ENCODE measurements at places on chromosomes 7 and 10.

DNA sequence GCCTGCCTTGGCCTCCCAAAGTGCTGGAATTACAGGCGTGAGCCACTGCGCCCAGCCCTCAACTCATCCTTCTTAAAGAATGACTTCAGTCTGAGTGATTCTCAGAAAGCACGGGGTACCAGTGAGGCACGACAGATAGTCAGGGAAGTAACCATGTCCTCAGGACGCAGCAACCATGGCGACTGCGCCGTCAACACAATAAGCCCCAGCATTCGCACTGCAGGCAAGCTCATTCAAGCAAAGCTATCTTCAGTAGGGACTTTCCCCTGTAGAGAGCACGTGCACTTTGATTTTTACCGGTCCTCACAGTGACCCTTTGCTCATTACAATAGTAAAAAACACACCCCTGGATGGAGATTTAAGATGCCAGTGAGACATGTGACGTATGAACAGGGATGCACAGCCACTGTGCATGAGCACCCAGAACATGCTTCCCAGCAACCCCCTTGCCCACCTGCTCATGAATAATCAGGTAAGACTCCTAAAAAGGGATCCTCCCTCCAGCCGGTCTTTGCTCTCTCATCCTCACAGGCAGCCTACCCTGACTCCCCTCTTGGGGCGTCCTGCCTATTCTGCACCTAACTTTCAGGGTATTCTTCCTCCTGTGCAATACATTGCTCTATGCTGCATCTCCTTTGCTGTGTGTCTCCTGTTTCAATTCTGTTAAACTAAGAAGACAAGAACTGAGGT, 9.1 kb downstream of the WDR86 start:
- DNase-seq: peak; percentile 76

- DNase-seq: no peak
These were observed 8.8 kb downstream of the ADAM8 start for GRCh38 chr10:133267829-133268228.

GRCh38 chr10:98242823-98243222, 25.2 kb downstream of the LOXL4 start:
- peak; percentile 33 for DNase-seq

GRCh38 chr7:149642589-149642988, 130.8 kb downstream of the ZNF467 start:
- DNase-seq: no peak

DNA sequence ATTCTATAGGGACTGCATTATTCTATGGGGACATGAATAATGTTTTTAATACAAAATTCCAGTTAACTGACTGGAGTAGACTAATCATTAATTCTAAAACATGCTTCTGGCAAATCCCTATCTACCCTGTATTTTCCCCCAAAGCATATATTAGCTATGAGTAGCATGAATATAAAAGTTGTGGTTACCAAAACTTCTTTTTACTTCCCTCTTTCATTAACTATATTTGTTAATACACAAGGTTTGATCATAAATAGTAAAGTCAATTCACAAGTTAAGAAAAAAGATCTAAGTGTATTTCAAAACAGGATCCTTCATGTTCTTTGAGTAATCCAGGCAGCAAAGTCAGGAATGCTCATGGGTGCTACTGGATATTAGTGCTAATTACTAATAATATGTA, 2.9 kb upstream of the RALA start:
- no peak for DNase-seq

DNA sequence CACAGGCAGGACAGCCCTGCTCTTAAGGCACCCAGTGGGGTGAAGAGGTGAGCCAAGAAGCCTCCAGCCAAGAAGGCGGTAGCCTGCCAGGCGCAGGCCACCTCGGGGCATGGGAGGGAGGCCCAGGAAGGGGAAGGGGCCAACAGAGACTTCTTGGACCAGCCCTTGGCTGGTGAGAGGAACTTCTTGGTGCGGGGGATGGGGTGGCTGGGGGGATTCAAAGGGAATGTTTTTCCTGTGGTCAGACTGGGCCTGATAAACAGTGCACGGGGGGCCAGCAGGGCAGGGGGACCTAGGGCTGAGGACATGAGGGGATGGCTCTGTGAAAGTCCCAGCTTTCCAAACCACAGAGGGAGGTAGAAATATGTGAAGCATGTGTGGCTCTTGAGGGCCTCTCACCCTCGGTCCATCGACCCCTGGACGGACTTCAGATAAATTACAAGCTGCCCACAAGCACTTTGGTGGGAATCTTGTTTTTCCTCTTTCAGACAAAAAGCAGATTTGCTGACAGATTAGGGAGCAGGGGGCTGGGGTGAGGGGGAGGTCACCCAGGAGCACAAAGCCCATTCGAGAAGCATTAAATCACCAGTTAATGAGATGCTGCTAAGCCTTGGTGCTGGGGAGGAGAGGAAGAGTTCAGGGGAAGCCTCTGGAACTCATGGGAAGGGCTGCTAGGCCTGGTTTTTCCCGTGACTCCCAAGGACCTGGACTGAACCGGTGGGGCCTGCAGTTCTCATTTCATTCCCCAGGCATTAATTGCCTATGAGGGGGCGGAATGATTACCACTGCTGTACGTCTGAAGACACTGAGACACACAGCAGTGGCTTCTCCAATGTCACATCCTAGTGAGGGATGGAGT, 11.3 kb downstream of the CRYGN start:
- DNase-seq: peak; percentile 53

GRCh38 chr10:49458869-49459268, 63.0 kb upstream of the DRGX start:
- DNase-seq: no peak

- DNase-seq: no peak
These were observed 19.3 kb downstream of the PON1 start for GRCh38 chr7:95304990-95305389.

GRCh38 chr7:100471021-100471420, 7.0 kb upstream of the SPACDR start:
- DNase-seq: no peak

DNA sequence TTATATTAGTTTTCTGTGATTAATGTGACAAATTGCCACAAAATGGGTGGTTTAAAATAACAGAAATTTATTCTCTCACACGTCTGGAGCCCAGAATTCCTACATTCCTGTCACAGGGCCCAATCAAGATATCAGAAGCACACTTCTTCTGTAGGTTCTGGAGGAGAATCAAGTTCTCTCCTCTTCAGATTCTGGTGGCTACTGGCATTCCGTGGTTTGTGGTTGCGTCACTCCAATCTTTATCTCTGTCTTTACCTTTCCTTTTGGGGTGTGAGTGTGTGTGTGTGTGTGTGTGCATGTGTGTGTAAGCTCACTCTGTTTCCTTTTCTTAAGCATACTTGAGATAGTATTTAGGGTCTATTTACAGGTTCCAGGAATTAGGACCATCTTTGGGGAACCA, 115.5 kb upstream of the DKK1 start:
- no peak for DNase-seq

DNA sequence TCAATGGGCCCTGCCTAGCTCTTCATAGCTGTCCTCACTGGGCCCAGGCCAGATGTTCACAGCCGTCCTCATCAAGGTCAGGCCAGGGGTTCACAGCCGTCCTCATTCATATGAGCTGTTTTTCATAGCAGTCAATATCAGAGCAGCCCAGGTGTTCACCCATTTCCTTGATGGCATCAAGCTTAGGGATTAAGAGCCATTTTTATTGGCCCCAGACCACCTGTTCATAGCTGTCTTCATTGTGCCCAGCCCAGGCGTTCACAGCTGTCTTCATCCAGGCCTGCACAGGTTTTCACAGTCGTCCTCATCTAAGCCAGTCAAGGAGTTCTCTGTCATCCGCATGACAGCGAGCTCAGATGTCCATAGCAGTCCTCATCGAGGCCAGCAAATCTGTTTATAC, 9.4 kb downstream of the FRG2B start:
- no peak for DNase-seq

GRCh38 chr7:20220293-20220761, 3.1 kb upstream of the MACC1 start:
- peak; percentile 81 for DNase-seq

DNA sequence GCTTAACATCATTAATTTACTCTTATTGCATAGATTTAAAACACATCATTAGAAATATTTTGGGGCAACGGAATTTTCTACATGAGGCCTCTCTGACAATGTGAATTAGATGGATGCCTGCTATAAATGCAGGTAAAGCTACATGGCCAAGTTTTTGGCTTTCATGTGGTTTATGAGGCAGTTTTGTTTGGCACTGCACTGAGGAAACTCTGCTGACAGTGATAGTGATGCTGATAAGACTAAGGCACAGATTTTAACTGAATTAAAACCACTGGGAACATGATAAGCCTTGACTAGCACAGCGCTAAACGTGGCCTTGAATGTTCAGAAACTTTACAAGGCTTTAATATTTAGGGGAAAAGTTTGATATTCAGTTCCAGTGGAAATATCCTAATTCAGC, 114.3 kb upstream of the NOBOX start:
- DNase-seq: no peak

- peak; percentile 20 for DNase-seq
These were observed 21.9 kb upstream of the CREB3L2 start for GRCh38 chr7:138023618-138024342.

DNA sequence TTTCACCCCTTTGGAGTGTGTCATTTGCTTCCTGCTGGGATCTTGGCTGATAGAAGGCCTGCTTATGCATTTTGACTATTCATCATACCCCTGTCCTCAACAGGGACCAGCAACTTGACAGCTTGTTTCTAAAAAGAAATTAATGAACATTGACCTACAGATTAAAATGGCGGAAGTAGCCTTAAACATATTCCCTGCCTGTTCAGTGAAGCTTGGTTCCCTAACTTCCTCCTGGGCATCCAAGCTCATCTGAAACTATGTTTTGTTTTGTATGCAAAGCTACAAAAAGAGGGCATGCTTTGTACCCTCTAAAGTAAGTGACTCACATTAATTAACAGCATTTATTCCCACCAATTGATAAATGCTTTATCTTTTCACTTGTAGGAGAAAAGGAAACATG, 26.8 kb upstream of the CDK14 start:
- no peak for DNase-seq

- DNase-seq: no peak
These were observed 353.3 kb upstream of the SORCS1 start for GRCh38 chr10:107517811-107518210.

GRCh38 chr7:129646369-129647021, 35.0 kb downstream of the NRF1 start:
- DNase-seq: peak; percentile 48

DNA sequence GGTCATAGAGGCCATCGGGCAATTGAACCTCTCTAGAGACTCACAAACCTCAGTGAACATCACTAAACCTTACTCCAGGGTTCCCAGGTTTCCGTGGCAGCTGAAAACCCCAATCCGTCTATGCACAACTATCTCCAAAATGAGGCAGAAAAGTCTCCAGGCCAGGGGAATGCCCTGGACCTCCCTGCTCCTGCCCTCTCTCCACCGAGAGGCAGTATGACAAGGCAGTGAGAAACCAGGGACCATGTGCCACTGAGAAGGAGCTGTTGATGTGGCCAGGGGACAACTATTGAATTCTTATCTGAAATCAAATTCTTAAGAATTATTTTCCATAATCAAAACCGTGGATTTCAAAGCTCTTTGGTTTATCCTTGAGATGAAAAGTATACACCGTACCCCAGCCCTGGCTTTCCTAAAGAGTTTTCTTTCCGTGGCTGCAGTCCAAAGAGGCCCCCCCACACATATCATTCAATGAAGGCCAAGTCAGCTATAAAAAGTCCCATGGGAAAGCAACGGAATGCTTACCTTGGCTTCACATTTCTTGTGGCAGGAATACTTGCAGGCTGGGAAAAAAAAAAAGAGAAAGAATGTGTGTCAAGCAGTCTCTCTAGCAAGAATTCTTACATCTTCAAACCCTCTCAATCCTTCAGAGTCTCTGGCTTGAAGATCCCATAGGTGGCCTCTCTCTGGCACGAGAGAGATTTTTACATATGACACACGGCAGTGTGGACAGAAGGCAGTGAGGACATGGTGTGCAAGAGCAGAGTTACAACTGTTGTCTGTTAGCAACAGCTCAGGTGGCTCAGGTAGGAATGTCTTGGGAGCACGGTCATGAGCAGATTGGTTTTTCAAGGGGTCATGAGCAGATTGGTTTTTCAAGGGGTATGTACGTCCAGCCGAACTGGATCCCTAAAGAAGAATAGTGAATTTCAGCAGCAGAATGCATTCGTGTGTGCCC, 75.2 kb downstream of the TNS3 start:
- no peak for DNase-seq

DNA sequence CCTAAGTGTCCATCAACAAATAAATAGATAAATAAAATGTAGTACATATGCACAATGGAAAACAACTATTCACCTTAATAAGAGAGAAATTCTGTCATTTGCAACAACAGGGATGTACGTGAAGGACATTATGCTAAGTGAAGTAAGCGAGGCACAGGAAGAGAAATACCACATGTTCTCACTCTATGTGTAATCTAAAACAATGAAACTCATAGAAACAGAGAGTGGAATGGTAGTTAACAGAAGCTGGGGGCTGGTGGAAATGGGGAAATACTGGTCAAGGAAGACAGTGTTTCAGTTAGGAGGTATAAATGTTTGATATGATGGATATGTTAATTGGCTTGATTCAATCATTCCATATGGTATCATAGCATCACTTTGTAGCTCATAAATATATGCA, 43.1 kb downstream of the ARL4A start:
- no peak for DNase-seq

DNA sequence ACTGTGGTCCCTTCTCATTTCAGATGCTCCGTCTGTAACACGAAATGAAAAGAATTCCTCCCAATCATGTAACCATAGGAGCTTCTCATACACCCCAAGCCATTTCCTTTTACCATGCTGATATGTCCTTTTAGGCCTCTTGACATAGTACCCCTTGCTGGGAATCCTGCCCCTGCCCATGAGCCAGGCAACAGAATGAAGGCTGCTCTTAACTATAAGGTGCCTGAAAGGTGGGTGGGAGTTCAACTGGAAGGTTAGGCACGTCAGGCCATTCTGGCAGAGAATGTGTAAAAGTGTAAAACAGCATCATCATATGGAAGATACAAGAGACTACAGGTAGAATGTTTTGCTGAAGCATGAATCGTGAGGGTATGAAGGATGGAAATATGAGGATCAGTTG, 22.5 kb downstream of the IL2RA start:
- no peak for DNase-seq

- no peak for DNase-seq
These were observed 667.6 kb upstream of the CELF2 start for GRCh38 chr10:10350050-10350449.

DNA sequence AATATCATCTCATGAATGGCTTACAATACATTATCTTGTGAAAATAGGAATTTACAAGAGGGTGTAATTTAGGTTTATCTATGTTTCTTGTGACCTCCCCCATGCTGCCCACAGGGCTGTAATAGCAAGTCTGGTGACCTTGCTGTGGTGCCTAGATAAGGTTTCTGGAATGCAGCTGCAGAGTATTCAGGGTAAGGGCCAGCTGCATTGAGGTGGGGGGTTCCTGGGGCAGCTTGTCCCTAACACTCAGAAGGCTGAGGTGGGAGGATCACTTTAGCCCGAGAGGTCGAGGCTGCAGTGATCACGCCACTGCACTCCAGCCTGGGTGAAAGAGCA, 5.3 kb upstream of the DHTKD1 start:
- no peak for DNase-seq

GRCh38 chr7:44386139-44386913, 60.9 kb upstream of the CAMK2B start:
- DNase-seq: no peak
